ENCODE measurements at places on chromosomes 12 and 14. TPM values are rescaled to one million over a fixed set of nuclear protein-coding genes. Genes with fewer than 3 reads are reported as not detected.

DNA sequence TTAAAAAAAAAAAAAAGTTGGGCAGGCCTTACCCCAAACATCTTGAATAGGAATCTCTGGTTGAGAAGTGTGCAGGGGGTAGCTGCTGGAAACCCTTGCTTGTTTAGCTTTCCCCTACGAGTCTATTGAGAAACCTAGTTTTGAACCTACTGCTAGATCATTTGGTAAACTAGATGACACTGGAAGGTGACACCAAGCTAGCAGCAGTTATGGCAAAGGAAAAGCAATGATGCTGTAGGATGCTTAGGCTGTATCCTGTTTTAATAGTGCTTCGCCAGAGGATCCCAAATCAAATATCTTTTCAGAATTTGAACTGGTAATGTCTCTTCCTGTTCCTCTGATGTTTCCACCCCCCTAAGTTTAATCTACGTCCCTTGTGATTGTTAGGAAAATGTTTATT lies 5.5 kb upstream of the PCED1B start:
- DNase-seq = no peak

DNA sequence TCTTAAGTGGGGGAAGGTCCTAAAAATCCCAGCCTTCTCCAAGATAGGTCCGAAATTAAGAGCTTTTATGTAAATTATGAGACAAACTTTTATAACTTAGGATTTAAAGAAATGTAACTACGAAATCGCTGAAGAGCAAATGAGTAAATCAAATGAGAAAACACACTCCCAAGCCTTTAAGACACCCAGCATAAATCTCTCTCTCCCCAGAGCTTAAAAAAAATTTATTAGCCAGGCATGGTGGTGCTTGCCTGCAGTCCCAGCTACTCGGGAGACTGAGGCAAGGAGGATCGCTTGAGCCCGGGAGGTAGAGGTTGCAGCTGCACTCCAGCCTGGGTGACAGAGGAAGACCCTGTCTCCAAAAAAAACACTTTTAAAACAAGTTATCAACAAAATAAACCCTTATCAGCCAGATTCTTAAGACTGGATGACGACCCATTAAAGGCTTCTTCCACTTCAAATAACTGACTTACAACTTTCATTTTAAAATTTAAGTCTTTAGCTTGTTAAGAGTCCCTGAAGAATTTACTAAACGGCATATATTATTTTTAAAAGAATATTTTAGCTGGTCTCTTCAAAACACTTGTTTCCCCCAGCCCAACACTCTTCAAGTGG lies 3.2 kb downstream of the PTGES3 start:
- no peak for DNase-seq

DNA sequence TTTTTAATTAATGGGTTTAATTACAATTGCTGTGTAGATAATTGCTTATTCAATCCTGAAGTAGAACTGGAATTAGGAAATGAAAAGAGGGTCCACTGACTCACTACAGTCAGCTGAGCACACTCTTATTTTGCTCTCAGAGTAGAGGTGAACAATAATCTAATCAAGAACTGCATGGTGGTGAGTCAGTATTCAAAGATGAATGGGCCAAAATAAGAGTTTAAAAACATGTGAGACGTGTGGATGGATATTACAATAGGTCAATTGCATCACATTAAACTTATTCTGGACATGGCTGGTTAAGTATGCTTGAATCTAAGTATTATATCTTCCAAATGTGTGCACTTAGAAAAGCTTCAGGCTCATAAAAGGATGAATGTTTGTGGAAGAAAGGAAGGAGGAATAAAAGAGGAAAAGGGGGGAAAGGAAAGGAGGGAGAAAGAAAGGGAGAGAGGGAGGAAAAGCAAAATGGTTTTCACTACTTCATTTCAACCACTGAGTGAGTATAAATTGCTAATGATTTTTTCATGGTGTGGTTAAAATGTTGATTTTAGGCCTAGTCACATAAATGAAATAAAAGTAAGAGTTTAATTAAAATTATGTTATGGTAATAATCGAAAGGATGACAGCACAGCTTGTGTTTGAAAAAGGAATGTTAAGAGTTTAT lies 27.0 kb upstream of the EEA1 start:
- no peak for DNase-seq

- no peak for DNase-seq
These were observed 107.4 kb upstream of the NAV3 start for GRCh38 chr12:77723308-77723707.

DNA sequence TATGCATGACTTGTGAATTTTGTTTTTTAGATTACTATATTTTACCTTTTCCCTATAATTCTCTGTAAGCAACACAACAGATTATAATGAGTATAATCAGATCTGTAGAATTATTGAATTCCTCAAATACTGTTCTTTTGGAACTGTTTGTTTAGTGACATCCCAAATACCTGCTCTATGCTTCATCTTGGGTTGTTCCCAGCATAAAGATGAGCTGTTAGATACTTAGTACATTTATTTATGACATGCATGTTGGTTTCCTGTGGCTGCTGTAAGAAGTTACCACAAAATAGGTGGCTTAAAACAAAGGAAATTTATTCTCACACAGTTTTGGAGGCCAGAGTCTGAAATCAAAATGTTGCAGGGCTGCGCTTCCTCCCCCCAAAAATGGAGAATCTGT lies 78.4 kb downstream of the PTPRR start:
- DNase-seq = no peak

- DNase-seq = no peak
These were observed 97.4 kb downstream of the TSPAN8 start for GRCh38 chr12:71060426-71060825.

The BCAT1 gene
- total RNA-seq = 62.8 TPM

The TPH2 gene
- not detected for total RNA-seq

GRCh38 chr12:107649661-107650061 lies 35.9 kb upstream of the PWP1 start:
- no peak for DNase-seq

GRCh38 chr12:19186722-19187661 lies 57.5 kb downstream of the PLEKHA5 start:
- DNase-seq = no peak

DNA sequence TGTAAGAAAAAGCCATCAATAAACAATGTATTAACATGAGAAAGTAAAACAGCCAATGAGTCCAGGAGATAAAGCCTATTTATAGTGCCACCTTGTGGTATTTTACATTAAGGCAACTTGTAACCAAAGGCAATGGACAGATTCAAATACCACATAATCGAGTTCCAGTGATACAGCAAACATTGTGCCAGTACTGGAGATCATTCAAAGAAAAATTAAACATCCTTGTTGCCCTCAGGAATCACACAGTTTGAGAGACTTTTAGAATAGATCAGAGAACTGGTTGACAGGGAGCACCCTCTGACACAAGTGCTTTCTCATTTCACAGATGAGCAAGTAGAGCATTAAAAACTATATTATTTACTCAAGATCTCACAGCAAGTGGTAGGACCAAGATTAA lies 98.1 kb downstream of the DDHD1 start:
- DNase-seq = no peak

DNA sequence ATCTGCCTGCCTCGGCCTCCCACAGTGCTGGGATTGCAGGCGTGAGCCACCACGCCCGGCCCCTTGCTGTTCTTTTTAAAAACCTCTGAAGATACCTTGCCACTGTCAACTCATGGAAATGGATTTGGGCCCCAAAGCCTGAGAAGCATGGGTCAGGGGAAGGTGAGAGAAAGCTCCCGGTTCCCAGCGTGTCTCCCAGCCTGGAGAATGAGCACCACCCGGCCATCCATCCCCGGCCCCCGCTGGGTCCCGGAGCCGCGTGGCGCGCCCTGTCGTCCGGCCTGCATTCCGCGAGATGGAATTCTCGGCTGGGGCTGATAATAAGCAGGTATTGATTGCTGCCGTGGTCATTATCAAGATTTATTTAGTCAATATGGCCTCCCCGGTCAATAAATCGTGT lies 126.5 kb upstream of the MYL2 start:
- no peak for DNase-seq

GRCh38 chr12:101670007-101670671 lies 27.3 kb upstream of the CHPT1 start:
- no peak for DNase-seq

DNA sequence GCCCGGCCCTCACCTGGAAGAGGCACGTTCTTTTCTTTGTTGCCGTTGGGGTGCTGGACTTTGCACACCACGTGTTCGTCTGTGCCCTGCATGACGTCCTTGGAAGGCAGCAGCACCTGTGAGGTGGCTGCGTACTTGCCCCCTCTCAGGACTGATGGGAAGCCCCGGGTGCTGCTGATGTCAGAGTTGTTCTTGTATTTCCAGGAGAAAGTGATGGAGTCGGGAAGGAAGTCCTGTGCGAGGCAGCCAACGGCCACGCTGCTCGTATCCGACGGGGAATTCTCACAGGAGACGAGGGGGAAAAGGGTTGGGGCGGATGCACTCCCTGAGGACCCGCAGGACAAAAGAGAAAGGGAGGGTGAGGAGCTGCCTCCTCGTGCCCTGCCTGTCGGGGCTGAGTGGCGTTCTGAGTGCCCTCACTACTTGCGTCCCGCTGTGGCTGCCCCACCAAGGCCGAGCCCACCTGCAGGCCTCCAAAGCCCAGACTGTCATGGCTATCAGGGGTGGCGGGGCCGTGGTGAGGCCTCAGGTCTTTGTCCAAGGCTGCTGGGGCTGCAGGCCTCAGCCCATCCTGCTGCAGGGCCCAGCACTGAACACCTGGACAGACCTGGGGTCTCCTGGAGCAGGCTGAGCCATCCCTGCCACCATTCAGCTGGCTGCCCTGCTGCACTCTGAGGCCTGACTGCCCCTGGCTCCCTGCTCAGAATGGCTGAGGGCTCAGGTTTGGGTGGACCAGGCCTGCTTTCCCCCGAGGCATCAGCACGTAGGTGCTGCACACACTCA lies 329.7 kb downstream of the TMEM121 start:
- no peak for DNase-seq

The PTPN21 gene
- total RNA-seq = 11.3 TPM

The REP15 gene
- not detected for total RNA-seq

- no peak for DNase-seq
These were observed 16.7 kb downstream of the PRH1 start for GRCh38 chr12:10867381-10867780.

DNA sequence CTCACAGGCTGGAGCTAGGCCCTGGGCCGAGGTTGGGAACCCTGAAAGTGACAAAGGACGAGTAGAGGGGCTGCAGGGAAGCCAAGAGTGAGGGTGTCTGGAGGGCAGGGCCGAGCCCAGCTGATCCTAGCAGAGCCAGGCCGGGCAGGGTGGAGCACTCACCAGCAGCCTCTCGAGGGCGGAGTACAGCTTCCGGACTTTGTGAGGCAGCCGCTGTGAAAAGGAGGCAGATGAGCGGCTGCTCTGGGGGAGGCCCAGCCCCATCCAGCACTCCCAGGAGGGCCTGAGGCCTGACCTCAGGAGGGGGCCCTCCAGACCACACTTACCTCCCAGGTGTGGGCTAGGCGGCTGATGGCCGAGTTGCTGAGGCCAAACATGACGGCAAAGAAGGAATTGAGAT lies 14.7 kb upstream of the ENDOU start:
- DNase-seq = no peak

The RAPGEF3 gene
- 5.8 TPM for total RNA-seq

DNA sequence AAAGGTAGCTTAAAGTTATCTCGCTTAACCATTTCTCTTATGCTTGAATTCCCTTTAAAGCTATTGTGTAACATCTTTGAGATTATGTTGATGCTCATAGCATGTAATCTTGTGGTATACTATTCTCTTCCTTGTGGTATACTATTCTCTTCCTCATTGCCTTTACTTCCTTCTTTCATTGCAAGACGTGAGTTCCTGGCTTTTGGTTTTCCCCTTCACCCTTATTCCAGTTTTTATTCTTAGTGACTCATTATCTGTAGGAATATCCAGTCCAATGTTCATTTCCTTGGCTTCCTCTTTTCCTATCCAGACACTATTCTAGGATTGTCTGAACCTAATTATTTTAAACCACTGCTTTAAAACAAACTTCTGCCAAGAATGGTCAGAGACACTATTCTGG lies 564.0 kb downstream of the CCER1 start:
- no peak for DNase-seq

The ARHGAP9 gene
- total RNA-seq = 7.6 TPM

The RDH16 gene
- 0.08 TPM for total RNA-seq

The CSRP2 gene
- total RNA-seq = 6.9 TPM

GRCh38 chr12:111260732-111261131 lies 108.2 kb downstream of the PHETA1 start:
- no peak for DNase-seq
